ENCODE measurements at places on chromosomes 2 and 18.

DNA sequence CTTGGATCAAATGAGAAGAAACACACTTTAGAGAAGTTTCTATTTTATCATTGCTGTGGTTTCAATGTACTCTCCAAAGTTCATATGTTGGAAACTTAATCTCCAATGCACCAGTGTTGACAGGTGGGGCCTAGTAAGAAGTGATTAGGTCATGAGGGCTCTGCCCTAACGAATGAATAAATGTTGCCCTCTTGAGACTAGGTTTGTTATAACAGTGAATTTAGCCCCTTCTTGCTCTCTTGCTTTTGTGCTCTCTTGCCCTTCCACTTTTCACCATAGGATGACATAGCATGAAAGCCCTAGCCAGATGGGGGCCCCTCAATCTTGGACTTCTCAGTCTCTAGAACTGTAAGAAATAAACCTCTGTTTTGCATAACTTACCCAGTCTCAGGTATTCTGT is 664.8 kb downstream of the DCC start:
- DNase-seq = no peak

DNA sequence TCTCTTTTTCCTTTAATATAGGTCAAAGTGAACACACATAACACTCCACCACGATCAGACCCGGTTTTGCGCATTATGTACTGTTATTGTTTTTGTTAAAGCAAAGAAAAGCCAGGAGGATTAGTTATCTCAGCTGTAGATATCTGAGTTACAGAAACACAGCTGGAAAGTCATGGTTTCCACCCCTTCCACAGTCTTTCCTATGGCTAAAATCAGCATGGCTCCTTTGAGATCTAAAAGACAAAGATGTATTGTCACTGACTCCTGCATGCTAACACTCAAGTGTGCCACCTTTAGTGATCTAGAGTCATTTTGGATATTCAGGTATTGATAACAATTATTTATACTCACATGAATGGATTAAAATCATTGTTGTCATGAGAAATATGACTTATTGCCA is 260.0 kb downstream of the FIGN start:
- DNase-seq = no peak

GRCh38 chr2:241539616-241540374 is 18.8 kb upstream of the BOK start:
- DNase-seq = no peak

- no peak for DNase-seq
These were observed 3.3 kb downstream of the CDH7 start for GRCh38 chr18:65754121-65754520.

DNA sequence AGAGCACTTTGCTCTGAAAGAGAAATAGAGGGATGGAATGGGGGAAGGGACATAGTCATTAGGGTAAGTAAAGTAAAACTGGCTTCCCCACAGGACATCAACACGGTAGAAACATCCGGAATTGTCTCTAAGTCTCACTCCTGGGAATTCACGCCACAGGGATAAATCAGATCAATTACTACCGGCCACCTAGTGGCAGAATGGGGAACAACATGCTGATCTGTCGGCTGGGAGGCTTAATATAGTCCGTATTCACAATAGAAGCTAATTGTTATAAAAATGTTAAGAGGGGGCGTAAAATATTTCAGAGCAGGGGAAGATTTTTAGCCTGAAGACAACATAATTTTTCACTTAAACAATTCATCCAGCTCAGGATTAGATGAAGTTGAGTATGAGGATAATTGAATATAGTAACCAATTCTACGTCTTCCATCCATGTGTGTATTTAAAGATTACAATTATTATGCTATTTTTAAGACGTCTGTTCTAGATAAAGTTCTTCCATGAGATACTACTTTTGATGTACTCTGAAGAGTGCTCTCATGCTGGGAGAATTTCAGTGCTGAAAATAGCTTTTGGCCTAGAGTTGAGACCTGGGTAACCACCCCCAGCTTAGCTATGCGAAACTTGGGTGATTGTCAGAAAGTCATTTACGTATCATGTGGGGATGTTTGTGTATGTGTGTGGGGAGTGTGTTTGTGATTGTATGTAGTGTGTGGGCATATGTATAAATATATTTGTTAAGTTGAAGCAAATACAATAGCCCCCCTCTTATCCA is 65.7 kb downstream of the LRRTM1 start:
- DNase-seq = peak; percentile 21

DNA sequence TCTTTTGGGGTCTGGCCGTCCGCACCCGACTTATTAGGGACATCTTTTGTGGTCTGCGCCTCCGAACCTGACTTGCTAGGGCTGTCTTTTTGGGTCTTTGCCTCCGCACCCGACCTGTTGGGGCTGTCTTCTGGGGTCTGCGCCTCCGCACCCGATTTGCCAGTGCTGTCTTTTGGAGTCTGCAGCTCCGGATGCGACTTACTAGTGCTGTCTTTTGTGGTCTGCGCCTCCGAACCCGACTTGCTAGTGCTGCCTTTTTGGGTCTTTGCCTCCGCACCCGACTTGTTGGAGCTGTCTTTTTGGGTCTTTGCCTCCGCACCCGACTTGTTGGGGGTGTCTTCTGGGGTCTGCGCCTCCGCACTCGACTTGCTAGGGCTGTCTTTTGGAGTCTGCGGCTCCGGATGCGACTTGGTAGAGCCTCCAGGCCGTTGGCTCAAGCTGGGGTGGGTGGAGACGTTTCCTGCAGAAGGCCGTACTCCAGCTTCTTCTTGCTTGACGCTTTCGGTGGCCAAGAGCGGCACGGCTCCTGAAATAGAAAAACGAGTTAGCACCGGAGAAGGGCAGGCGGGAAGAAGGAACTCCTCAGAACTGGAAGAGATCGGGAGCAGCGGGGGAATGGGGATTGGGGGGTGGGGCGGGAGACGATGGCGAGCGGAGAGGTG is 498 bp downstream of the TGOLN2 start:
- DNase-seq = peak; percentile 62

DNA sequence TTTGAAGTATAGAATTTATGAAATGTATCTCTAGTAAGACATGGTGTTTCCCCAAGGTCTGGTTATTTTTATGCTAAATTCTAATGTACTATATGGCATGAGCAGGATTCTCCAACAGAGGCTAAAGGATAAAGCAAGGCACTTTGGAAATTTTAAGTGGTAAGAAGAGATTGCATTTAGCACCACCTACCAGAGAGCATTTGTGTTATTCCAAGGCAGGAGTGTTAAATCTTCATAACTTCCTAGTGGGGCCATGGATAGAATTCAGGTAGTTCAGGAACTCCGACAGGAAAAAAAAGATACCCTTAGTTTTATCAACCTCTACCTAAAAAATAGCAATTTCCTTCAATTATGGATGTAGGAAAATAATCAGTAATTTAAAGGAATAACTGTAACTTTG is 497.4 kb upstream of the CRIM1 start:
- DNase-seq = no peak

DNA sequence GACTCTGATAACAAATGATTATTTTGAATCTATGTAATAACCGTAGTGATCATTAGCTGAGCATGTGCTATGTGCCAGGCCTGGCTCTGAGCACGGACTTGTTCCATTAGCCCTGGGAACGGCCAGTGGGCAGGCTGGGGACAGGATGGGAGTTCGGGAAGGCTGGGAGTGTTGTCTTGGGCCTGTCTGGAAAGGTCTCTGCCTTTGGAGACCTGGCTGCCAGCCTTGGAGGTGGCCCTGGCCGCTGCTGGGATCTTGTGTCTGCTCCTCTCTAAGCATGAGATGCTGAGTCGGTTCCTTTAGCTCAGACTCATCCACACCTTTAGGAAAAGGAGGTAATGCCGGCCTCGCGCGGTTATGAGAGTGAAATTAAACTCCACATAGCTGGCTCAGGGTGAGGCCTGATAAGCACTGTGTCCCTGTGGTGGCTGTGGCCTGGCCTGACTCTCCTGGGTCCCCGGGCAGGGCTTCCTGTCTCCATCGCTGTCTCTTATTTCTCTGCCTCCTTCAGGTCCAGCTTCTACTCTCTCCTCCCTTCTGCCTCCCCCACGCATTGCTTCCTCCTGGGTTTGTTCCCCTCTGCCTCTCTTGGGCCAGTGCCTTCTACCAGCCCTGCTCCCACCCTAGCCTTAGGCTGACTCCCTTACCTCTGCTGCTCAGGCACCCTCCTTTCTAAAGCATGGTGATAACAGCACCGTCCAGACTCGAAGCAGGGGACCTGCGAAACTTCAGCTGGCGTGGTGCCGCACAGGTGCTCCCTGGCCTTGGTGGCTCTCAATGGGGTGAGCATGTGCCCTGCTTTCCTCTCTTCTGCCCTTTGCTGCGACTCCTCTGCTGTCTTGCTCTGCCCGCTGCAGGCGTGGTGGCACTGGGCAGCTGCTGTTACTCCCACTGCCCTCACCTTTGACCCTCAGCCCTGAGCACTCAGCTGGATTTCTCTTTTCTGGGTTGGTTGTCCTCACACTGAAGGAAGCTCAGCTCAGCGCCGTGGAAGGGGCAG is 41.8 kb downstream of the NCK2 start:
- DNase-seq = no peak

- DNase-seq = no peak
These were observed 423.4 kb downstream of the RND3 start for GRCh38 chr2:150063931-150064548.

- DNase-seq = no peak
These were observed 35.4 kb upstream of the LYPD6B start for GRCh38 chr2:149002891-149003740.

DNA sequence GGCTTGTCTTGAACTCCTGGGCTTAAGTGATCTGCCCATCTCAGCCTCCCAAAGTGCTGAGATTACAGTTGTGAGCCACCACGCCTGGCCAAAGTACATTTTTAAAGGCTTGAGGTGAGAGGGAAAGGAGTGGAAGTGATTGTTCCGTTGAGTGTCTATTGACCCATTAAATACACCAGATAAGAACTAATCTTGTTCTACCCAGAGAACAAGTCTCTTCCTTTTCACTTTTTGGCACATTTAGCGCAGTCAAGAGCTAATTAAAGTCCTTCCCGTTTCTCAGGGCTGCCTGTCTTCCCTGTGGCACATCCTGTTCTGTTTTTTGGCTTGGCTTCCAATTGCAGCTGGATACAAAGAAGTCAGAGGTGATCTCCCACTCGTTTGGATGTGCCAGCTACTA is 172.3 kb downstream of the ALPK2 start:
- no peak for DNase-seq

- DNase-seq = peak; percentile 10
These were observed 70.7 kb upstream of the BCL2L11 start for GRCh38 chr2:111049792-111050640.

DNA sequence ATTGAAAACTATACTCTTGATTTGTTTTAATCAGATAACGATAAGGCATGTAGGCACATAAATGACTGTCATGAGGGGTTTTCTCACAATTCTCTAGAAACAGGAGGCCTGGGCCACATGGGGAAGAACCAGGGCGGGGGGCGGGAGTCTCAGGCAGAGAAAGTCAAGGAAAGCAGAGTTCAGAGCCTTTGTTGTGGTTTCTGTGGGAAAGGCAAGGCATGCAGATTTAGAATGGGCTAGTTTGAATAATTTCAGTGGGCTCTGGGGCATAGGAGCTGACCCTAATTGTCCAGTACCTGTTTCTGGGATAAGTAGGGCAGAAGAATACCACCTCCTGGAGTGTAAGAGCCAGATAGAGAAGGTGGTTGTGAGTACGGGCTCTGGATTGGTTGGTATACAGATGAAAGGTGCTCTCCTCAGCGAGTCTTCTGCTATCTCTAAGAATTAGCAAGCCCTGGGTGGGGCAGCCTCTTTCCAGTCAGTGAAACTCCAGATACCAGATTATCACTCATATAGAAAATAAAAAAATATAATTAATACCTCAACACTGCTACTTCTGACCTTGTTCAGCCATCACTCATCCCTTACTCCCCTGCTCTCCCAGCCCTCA is 41.5 kb upstream of the CYRIA start:
- no peak for DNase-seq

GRCh38 chr2:86280191-86280667 is 57.2 kb downstream of the REEP1 start:
- no peak for DNase-seq

- DNase-seq = no peak
These were observed 140.4 kb upstream of the CAPN13 start for GRCh38 chr2:30947686-30948085.

DNA sequence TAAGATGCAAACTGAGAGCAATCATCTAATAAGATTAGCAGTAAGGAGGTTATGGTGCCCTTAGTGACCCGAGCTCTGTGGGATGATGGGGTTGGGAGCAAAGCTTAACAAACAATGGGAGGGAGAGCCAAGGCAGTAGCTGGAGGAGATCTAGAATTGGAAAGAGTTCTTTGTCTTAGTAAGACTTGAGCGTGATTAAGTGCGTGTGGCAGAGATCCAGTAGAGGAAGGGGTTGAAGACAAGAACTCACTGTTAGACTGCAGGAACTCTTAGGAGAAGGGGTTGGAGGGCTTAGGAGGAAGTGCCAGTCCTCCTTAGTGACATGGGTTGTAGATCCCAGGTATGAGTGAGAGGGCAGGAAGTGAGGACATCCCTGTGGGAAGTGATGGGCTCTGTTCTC is 184.7 kb downstream of the GFPT1 start:
- DNase-seq = no peak

DNA sequence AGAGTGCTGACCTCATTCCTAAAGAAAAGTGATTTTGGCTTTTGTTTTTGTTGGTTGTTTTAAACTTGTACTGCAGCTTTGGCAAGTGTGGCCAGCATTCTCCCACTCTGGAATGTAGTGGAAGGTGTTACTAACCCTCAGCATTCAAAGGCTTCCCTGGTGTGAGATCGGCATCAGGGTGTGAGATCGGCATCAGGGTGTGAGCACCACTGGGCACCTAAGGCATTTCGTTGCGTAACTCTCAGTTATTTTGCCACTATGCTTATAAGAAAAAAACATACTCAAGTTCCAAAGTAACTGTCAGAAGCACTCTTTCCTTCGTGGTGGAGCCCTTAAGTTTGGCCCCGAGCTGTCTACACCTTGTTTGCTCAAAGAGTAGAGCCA is 1.7 kb downstream of the CYBRD1 start:
- no peak for DNase-seq

DNA sequence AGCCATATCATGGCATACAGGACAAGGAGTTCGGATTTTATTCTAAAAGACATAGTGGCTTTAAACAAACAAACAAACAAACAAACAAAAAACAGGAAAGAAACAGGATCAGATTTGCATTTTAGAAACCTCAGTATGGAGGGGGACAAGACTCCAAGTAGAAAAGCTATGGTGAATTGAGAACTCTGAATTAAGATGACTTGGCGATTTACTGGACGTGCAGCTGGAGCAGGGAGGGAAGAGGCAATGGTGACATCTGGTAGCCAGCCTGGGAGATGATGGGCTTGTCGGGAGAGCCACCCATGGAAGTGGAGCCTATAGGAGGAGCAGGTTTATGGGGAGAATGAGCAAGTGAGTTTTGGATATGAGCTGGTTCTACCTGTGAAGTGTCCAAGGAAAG is 13.2 kb downstream of the CPLX4 start:
- DNase-seq = no peak

DNA sequence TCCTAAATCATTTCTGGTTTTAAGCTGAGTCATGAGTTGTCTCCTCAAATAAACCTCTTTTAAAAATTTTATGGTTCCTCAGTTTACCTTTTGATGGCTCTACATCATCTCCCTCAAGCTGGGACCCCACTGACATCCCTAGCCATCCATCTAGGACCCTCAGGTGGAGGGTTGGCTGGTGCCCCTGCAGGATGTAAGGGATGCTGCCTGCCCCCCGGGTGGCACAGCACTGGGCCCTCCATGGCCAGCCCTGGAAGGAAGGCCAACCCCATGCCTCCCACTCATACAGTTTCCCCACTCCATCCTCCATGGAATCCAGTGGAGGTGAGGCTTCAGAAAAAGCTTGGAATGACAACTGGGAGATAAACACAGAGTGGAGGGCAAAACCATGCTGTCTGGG is 17.2 kb upstream of the GPC1 start:
- no peak for DNase-seq

All from adrenal gland (tissue), 19 donors.